WERI-Rb-1 (cell line): ENCODE measurements at places on chromosomes 3 and 15.
A peak's percentile ranks its signal among the peaks of the same experiment; 100 is the strongest.

GRCh38 chr15:68424754-68425390 lies 7.1 kb downstream of the ITGA11 start:
- no peak for DNase-seq

GRCh38 chr3:169278667-169279066 lies 384.8 kb downstream of the MECOM start:
- DNase-seq, result no peak

GRCh38 chr15:59401824-59402569 lies 29.3 kb upstream of the MYO1E start:
- DNase-seq, result no peak

DNA sequence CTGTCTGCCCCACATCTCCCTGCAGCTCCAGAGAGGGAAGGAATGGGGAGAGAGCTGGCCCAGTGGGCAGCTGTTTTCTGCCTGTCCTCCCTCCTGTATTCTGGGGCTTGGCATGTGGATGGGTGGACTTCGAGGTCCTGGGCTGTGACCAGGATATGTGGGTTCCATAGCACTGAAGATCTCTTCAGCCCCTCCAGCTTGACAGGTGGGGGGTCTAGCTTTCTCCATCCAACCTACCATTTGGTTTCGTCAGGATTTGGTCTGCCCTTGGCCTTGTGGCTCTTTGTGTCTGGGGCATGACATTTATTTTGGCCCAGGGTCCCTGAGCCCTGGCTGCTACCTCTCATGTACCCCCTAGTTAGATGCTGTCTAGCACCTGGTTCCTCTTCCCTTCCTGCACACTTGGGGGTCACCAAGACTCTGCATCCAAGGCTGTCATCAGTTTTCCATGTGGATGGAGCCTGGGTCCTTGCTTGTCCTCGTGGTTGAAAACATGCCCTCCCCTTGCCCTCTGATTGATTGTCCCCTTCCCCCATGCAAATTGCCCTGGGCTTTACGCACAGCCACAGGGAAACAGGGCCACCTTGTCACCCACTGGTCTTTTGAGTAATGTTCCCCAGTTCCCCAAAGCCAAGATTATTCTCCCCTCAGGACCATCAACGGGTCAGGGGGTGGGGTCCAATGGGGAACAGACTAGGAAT lies 3.2 kb downstream of the EPHB3 start:
- no peak for DNase-seq

DNA sequence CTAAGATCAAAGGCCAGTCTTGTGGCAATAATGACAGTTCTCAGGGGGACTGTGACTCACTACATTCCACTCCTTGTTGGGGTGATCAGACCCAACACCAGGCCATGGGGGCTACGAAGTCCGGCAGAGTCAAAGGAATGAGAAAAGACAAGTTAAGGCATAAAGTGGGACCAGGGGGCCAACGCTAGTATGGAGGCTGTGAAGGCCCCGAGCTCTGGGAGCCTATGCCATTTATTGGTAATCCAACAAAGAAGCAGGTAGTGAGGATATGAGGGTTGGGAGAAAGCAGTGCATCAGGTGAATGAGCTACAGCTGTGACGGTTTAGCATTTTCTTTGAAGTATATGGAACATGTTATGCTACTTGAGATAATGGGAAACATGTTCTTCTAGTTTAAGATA lies 104.4 kb upstream of the C2CD4B start:
- no peak for DNase-seq

DNA sequence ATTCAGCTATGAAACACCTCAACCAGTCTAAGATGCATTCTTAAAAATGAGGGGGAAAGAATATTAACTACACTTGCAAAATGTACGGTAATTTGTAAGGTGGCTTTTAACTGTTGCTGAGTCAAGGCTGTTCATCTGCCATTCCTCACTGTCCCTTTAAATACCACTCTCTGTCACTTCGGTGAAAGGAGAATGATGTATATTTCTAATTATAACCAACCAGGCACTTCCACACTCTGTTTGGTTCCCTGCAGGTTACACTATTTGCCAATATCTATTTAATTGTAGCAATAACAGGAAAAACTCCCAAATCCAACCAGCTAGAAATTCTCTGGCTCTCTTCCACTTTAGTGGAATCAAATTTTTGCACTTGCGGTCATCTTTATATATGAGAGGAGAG lies 70.5 kb upstream of the SLCO3A1 start:
- DNase-seq, result no peak

GRCh38 chr3:9409981-9410854 lies 12.8 kb downstream of the SETD5 start:
- DNase-seq, result no peak

- DNase-seq, result no peak
These were observed 7.5 kb upstream of the TGFBR2 start for GRCh38 chr3:30598668-30599545.

- DNase-seq, result no peak
These were observed 66.3 kb downstream of the PPCDC start for GRCh38 chr15:75089456-75090387.

- DNase-seq, result no peak
These were observed 111.8 kb upstream of the LYSMD4 start for GRCh38 chr15:99845009-99845408.

DNA sequence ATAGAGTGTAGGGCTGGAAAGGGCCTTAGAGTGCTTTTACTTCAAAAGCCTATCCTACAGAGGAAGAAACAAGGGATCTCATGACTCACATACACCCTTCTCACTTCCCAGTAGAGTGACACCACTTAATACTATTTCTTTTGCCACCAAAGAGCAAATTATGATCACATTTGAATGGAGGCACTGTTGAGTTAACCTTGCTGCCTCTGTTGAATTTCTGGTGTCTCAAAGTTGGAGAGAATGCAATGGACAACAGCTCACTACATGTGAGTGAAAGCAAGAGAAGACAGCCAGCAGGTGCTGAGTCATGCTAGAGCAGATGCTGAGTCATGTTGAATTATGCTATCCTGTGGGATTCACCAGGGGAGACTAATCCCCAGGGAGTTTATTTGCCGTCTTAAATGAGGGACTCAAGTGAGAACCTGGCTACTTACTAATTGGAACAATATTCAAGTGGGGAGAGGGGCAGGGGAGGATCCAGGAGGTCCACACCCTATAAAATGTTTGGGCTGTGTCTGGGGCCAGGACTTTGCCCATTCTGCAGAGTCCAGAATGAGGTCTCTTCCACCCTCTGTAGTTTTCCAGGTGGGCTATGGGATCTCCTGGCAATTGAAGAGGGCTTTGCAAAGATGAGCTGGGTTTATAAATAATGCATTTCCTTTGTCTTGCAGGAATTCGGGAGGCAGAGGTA lies 35.8 kb downstream of the ST8SIA2 start:
- DNase-seq, result peak; percentile 67

DNA sequence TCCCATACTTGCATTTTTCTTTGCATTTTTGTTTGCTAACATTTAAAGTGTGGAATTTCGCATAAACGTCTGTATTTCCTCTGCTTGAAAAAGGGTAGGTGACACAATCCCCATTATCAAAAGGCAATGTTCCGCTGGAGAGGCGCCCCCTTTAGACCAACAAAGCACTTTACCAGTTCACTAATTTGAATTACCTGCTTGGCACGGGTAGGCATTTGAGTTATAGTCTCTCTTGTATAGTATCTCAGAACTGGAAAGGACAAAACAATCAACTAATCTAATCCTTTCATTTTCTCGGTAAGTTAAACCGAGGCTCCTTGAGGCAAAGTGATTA lies 775 bp upstream of the CCDC39 start:
- peak; percentile 60 for DNase-seq

DNA sequence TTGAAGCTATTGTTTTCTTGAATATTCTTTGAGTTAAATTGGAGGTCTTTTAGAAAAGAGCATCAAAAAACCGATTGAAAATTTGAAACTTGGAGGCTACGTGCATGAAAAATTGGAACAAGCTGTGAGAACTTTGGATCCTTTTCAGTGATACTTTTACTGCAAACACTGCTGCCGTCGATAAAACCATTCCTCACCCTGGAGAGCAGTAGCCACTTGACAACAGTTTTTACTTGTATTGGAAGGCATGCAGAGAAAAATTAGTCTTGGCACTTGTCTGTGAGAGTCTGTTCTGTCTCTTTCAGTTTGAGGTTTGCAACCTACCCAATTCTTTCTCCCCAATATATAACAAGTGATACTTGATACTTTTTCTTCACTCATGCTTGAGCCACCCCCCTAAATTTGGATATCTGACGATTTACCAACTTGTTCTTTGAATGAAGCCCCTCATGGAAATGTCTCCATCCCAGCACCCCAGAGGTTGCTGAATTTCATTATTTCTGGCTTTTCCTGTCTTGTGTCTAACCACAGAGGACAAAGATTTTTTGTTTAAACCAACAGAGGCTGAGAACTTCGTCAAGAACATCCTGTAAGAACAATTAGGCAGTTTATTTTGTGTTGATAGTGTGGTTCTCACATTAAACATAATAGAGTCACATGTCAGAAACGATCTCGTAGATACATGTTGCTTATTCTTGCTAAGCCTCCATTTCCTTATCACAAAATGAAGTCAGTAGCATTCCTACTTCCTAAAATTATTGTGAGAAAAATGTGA lies 307.3 kb upstream of the PLSCR5 start:
- no peak for DNase-seq
